ENCODE measurements at places on chromosomes 2 and 18.

DNA sequence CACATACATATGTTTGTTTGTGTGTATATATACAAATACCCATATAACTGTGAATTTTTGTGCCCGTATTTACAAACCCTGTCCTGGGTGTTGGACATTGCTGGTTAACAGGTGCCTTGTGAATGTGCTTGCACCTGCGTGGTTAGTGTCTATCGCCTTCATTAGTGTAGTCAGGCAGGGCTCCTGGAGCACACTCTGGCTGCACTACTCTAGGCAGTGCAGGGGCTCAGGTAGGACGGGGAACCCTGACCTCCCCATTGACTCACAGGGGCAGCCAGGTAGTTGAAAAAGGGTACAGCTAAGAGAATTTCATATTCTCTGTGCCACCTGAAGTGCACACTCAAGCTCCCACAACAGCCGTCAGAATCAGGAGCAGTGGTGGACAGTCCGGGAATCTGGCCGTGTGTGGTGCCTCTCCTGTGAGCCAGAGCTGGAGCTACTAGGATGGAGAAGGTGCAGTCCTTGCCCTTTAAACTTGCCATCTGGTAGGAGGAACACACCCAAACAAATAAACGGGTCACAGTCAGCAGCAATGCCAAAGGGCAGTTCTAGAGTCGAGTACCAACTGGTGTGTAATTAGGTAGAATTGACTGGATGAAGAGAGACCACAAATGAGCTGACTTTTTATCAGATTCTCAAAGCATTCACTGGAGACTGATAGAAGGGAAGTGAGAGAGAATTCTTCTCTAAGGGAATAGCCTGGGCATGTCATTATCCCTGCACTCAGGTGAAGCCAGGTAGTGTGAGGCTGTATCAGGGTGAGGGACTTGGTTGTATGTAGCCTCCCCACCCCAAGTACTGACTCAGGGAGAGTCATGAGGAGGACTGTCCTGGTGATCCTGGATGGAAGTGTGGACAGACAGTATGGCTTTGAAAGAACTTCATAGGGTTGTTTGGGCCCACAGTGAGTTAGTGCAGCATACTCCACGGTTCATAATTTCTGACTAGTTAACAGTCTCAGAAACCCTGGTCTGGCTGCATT lies 44.1 kb downstream of the FARP2 start:
- DNase-seq, result no peak

- DNase-seq, result no peak
Measured at GRCh38 chr2:171345971-171346722, 87.6 kb downstream of the METTL8 start.

DNA sequence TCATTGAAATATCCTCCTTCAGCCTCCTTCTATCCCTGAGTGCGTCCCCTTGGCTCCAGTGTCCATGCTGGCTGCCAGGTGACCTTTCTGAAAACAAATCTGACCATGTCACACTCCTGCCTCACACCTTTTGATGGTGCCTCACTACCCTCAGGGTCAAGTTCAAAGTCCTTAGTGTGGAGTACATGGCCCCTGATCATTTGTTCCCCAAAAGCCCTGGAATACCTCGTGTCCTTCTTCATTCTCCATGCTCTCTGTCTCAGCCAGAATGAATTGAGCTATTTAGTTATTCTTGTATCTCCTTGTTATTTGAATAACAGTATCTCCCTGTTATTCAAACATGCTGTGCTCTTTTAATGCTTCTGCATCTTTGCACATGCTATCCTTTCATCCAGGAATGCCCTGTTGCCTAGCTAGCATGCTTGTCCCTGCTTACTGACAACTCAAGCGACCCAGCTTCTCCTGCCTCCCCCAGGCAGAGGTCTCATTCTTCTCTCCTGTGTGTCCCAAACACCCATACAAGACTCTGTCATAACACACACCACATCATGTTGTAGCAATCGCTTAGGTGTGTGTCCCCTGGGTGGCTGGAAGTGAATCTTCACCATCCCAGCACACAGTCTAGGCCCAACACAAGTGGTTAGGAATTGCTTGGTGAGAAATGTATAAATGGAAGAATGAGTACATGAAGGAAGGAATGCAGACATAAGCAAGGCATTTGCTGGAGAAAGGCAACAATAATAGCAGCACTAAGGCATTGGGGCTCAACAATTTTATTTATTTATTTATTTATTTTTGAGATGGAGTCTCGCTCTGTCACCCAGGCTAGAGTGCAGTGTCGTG lies 144.0 kb downstream of the DDX1 start:
- no peak for DNase-seq

GRCh38 chr18:77478646-77479442 lies 229.2 kb downstream of the GALR1 start:
- DNase-seq, result no peak

- no peak for DNase-seq
Measured at GRCh38 chr2:164178835-164179465, 442.3 kb downstream of the GRB14 start.

DNA sequence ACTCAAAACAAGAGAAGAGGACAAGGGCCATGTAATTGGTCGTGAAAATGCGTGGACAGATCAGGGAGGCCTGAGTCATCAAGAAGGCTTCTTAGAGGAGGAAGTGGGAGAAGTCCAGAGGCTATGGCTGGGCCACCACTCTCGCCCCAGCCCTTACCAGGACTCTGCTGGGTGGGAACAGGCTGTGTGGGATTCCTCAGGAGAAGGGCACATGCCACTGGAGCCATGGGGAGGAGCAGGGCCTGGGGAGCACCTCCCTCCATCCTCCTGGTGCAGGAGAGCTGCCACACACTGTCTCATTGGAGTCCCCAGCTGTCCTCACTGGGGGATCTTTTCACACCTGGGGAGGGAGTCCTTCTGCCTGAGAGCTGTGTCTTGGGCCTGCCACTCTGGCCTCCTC lies 9.4 kb upstream of the RALB start:
- no peak for DNase-seq

Data from activated gamma-delta T cell (primary cell).